K562 (cell line): ENCODE measurements at places on chromosomes 5 and 9. TPM values are rescaled to one million over a fixed set of nuclear protein-coding genes. Genes with fewer than 3 reads are reported as not detected.

DNA sequence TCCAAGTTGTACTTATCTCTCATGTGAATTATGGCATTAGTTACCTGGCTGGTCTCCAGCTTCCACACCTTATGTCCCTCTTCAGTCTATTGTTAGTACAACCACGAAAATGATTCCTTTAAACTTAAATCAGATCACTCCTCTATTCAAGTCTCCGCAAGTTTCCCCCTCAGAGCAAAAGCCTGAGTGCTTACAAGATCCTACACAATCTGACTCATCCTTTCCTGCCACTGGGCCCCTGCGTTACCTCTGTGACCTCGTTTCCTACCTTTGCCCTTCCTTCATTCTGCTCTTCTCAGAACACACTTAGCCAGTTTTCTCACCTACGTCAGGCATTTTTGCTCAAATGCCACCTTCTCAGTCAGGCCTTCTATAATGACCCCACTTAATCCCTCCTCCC, 45.1 kb upstream of the GLIS3 start:
- DNase-seq, result no peak

DNA sequence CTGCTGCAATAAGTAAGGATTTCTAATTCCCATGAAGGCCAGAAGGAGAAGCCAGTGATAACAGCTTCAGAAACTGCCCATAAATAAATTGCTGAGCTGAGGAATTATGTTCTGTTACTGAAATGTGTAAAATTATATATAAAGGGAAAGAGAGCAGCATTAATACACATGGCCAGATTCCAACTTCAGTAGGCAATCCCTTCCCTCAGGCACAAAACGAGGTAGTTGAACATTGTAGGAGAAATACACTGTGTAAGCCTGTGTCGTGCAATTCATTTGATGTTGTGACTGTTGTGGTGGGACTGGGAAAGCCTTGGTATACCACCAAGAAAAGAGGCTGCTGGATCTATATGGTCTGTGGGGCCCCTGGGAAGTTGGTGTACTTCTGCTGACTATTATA, 192.9 kb downstream of the WDR70 start:
- DNase-seq, result no peak

- DNase-seq, result no peak
Observed at GRCh38 chr5:132179405-132179804, 48.2 kb downstream of the P4HA2 start.

- no peak for DNase-seq
Observed at GRCh38 chr9:80078826-80079225, 507.1 kb downstream of the TLE4 start.

- no peak for DNase-seq
Observed at GRCh38 chr9:21559402-21560280, 77.5 kb upstream of the IFNE start.

DNA sequence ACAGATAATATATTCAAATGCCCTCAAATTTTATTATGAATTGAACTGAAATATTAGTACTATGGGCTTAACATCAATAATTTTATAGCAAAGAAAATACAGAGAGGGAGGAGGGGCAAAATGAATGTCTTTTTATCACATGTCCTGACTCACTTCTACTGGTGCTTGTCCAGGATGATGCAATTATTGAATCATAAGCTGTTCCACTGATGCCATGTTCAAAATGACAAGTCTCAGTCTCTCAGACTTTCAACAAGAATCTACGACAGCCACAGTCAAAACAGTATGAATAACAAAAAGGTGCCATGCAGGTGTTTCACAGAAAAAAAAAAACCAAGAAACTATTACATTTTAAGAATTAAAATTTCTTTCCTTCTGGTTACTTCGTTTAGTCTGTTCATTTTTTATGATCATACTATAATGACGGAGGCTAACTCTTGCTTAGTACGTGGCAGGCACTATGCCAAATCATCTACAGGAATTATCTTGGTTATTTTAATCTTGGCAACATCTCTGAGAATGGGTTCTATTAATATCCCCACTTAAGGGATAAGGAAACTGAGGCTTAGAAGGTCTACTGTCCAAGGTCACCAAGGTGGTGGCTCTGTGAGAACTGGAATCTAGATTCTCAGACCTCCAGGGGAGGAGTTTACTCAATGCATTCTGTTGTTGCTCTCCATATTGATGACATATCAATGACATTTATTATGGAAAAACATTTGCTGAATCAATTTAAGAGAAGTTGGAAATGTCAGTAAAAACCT, 61.5 kb downstream of the NR3C1 start:
- DNase-seq, result no peak

Gene TMEM252
- not detected in 2 replicates for total RNA-seq

Gene WNT8A
- not detected in 2 replicates for total RNA-seq

Gene GADD45G
- total RNA-seq, result 0.20 TPM in 1 of 2 replicates, not detected in the other
